ENCODE measurements at places on chromosomes 4 and X.

- no peak for DNase-seq
Measured at GRCh38 chr4:110474481-110474880, 1.5 kb upstream of the ENPEP start.

- DNase-seq = no peak
Measured at GRCh38 chr4:7598939-7599790, 164.4 kb upstream of the PSAPL1 start.

DNA sequence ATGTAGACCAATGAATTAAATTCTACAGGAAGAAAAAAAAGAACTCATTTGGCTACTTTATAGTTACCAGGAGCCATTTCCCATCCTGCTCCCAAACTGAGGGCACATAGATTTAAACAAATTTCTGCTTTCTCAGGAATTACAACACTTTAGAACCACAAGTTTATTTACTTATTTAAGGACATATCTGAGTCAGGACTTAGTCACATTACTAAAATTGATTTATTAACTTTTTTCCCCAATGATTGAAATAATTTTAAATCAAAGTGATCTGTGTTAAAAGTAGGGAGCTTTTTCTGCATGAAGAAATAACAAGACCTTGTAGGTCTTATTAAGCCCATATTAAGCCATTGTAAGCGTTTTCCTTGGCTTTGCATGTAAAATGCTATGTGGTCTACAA lies 291.0 kb upstream of the HAND2 start:
- no peak for DNase-seq

GRCh38 chr4:79014230-79014629 lies 75.0 kb upstream of the PAQR3 start:
- DNase-seq = no peak

DNA sequence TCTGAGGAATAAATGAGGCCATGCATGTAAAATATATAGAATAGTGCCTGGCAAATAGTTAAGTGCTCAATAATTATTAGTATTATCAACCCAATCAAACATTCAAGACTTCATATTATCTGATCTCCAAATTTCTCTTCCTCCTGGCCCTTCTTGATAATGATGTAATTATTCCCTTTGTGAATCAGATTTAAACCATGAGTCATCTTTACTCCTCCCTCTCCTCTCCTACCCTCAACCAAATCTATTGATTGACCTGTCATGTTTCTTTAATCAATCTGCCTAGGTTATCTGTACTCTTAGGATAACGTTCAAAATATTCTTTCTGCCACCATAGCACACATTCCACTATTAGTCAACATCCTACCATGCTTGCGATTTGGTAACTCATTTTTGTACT lies 129.8 kb upstream of the NAP1L5 start:
- DNase-seq = no peak

GRCh38 chrX:11470250-11470974 lies 177.2 kb downstream of the AMELX start:
- DNase-seq = no peak

DNA sequence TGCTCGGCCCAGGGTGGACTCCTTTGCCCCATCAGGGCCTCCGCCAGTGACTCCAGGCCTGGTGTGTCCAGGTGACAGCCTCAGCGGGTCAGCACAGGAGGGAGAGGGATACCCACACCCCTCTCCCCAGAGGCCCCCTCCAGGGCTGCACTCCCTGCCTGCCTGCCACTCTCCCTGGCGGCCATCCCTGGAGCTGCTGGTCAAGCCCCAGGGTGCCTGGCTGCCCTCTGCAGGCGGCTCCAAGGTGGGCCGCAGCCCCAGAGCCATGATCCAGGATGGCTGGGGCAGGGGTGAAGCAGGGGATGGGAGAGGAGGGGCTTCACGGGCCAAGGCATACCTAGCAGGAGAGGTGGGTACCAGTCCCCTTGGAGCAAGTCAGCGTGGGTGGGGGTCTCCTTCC lies 3.8 kb downstream of the FGFRL1 start:
- DNase-seq = no peak

- DNase-seq = no peak
Measured at GRCh38 chrX:154840856-154841255, 6.4 kb upstream of the SMIM9 start.

DNA sequence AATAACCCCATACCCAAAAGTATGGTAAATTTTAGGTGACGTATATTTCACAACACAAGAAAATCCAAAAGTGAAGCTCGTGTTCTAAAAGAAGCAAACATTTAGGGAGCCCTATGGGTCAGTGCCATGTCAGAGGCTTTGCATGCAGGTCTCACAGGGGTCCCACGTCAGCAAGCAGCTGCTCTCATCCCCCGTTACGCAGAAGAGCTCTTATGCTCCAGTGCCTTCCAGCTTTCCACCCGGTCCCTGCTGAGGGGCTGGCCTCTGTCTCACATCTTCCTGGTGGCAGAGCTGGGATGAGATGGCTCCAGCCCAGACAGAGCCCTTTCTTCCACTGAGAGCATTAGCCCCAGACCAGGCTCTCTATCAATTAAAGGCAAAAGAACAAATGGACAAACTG lies 82.0 kb downstream of the IRF2 start:
- DNase-seq = no peak
